T-helper 1 cell (primary cell): ENCODE measurements at places on chromosomes 5 and 9.

DNA sequence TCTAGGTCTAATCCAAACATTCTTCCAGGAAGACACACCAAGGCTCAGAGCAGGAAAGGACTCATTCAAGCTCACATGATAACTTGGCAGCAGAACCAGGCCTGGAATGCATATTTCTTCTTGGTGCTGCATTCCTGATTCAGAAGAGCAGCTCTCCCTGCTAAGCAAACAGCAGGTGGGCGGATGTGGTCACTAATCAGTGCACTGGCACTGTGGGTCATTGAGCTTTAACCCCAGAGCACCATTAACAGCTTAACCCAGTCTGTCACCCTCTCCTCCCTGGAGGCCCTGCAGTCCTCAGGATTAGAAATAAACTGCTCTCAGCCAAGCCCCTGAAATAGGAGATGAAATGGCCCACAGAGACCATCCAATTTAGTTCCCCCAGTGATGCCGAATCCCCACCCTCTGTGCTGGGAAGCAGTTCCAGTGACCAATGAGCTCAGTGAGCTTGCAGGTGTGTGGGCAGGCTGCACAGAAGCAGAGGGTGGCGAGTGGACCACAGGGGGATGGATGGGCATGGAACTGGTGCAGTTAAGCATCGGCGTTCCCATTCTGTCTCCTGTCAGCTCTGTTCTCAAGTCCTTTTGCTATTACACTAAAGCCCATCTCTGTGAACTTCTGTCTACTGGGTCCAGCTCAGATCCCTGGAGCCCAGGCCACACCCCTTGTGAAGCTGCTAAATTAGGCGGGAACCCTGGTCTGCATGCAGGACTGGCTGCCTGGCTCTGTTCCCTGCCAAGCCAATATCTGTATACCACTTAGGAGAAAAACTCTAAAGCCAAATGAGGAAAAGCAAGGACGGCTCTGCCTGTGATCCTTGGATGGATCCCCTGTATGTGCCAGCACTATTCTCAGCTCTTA lies 16.6 kb upstream of the MEGF9 start:
- DNase-seq = no peak

GRCh38 chr9:76161541-76161940 lies 232.7 kb downstream of the RFK start:
- DNase-seq = no peak

GRCh38 chr9:71859939-71860338 lies 51.1 kb downstream of the ABHD17B start:
- DNase-seq = no peak

GRCh38 chr5:120499876-120500563 lies 35.9 kb downstream of the PRR16 start:
- no peak for DNase-seq

- DNase-seq = no peak
These were observed 9.3 kb downstream of the TPPP start for GRCh38 chr5:683551-684481.

- no peak for DNase-seq
These were observed 393.3 kb downstream of the KIF4B start for GRCh38 chr5:155406815-155407214.

- DNase-seq = no peak
These were observed 805.5 kb downstream of the EFNA5 start for GRCh38 chr5:106865279-106865678.

DNA sequence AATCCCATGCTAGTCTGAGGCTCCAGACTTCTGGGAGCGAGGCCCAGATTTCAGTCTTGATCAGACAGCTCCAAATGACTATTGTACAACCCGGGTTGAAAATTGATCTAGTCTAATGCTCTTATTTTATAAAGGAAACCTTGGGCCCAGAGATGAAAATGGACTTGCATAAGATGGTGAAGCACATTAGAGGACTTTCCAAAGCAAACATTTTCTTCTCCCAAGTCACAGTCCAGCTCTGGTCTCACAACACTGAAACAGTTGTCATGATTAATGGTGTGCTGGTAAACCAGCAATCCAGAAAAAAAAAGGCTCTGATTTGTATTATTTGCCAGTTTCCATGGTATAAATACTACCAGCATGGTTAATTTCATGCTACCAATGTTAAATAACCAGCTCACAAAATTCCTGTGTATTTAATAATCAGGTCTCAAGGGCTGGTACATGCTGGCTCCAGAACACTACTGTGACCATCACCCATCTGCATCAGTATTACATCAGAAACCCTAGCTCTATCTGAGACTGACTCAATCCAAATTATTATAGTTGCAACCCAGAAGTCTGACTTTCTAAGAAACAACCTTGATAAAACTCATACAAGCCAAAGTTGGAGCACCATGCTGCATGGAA lies 32.5 kb upstream of the ABLIM3 start:
- DNase-seq = no peak

DNA sequence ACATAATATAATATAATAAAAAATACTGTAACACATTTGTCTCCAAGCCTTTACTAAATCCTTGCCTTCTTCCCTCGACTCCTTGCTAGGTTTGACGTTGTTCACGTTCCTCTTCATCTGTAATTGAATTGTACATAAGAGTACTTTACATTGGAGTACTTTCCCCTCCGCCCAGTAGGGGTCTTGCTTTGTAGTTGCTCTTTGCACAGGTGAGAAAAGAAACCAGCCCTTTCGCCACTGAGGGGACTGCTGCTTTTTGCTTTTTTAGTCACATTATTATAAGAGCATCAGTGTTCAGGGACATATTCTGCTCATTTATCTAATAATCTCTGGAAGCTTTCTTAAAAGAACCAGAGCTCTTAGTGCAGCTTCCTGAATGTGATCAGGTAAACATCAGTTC lies 115.0 kb downstream of the CETN3 start:
- DNase-seq = no peak

DNA sequence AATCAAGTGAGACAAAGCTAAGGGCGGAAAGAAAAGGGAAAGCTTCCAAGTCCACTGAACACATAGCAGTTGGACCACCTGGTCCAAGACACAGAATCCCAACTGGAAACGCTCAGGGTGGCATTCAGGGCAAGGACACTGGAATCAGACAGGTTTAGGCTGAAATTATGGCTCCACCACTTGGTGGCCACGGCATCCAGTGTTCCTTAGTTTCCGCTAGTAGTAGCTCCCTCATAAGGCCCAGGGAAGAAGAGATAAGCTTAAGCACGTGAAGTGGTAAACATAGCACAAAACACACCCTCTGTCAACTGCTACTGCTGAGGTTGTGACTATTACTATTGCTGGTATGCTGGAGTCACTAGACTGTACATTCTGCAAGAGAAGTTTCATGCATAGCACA lies 209.4 kb downstream of the GLIS3 start:
- no peak for DNase-seq

- no peak for DNase-seq
These were observed 2.8 kb downstream of the ST8SIA4 start for GRCh38 chr5:100900142-100900795.

- DNase-seq = no peak
These were observed 1.2 kb upstream of the F12 start for GRCh38 chr5:177410575-177410974.

- no peak for DNase-seq
These were observed 16.6 kb upstream of the PAPPA start for GRCh38 chr9:116137010-116137409.

DNA sequence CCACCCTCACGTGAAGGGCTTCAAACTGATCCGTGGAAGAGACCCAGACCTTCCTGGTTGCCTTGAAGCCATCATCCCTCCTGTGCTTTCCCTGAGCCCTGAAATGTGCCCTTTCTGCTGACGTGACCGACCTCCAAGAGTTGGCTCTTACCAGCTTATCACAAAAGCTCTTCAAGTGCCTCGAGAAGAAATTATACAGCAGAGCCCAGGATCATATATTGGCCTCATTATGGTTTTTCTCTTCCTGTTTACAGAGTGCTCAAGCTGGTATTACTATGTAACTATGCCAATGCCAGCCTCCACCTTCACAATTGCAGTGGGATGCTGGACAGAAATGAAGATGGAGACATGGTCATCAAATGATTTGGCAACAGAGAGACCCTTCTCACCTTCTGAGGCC lies 66.0 kb downstream of the AOPEP start:
- no peak for DNase-seq

DNA sequence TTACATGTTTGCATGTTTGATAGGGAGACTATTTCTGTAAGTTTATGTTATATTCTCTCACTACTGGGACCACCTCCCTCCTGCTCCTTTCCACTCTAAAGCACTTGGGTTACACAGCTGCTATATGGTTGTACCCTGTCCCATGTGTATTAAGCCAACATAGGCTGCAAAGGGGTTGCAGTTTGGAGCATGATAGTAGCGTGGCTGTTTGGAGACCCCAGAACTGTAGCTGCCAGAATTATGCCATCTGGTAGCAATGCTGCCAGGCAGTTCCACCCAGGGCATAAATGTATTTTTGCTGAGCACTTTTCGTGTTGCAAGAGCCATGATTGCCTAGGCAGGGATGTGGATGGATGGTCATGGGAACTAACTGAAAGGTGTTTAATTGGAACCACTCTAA lies 81.8 kb downstream of the CNTLN start:
- DNase-seq = no peak

GRCh38 chr5:56354836-56355235 lies 121.7 kb upstream of the ANKRD55 start:
- no peak for DNase-seq

DNA sequence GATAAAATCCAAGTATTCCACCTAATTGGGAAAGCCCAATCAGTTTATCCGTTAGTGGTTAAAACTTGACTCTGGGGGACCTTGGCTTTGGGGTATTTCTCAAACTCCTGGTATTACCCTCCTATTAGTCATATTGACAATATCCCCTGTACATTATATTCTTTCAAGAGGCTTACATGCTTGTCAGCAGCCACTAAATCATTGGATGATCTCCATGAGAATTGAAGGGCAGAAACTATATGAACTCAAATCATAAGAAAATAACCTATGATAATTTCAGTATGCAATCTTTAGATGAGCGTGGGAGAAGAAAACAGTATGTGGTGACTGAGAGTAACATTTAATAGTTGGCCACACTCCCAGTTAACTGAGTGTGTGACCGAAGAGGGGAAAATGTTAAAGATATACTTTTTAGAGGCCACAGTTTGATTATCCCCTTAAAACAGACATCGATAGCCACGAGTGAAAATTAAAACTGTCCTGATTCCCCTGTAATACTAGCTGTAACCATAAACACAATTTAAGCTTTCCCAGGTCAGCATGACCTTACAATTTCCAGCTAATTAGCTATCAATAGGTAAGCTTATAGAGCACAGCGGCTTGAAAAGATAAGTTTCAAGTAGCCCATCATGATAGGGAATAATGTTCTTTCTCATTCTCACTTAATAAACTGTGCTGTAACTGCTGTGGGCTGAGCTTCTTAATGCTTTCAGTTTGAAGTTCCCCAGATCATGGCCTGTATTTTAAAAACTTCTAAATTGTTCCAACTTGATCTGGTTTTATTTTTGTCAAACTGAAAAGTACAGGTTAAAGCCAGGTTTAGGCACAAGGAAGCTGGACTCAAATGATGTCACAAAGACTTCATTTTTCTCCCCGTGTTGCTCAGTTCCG lies 58.6 kb downstream of the PUM3 start:
- DNase-seq = no peak

DNA sequence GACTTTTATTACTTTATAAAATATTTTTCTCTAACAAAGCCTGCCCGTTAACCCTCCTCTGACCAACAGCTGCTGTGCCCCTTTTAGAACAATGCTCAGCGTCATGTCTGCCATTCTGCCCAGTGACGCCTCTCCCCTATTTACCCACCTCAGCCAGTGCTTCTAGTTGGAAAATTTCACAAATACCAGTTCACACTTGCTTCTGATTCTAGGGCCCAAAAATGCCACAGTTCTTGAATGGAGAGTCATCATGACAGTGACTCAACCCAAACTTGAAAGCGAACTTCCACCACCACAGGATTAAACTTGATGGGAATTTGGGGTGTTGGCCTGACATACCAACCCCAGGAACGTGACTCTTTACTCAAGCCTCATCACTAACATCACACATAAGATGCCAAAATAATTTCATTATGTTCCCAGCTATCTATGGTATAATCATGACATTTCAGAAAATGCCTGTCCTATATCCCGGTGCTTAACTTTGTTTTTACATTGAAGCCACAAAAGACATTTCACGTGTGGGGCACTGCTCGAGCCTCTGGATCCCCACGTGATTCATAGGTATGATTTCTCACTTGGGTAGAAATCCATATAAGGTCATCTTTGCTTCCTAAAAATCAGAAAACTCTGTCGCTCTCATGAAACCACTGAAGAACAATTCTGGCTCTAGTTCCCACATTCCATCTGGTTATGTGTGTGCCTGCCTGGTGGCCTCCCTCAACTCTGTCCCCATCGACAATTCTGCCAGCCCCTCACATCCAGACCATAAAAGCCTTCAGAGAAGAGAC lies 220.9 kb downstream of the ACTL7B start:
- DNase-seq = no peak

- peak; percentile 71 for DNase-seq
These were observed 79.6 kb downstream of the TLR4 start for GRCh38 chr9:117783828-117784227.

- no peak for DNase-seq
These were observed 354.3 kb downstream of the RAB3C start for GRCh38 chr5:58937031-58937681.

DNA sequence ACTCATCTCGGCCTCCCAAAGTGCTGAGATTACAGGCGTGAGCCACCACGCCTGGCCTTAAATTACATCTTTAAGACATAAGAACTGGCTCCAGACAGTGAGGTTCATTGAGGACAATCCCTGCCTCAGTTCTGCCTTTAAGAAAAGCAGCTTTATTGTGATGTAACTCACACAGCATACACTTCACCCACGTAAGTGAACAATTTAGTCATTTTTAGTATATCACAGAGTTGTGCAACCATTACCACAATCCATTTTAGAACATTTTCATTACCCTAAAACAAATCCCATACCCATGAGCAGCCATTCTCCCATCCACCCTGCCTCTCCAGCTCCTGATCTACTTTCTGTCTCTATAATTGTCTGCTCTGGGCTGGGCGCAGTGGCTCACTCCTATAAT lies 24.0 kb upstream of the LTC4S start:
- DNase-seq = no peak

DNA sequence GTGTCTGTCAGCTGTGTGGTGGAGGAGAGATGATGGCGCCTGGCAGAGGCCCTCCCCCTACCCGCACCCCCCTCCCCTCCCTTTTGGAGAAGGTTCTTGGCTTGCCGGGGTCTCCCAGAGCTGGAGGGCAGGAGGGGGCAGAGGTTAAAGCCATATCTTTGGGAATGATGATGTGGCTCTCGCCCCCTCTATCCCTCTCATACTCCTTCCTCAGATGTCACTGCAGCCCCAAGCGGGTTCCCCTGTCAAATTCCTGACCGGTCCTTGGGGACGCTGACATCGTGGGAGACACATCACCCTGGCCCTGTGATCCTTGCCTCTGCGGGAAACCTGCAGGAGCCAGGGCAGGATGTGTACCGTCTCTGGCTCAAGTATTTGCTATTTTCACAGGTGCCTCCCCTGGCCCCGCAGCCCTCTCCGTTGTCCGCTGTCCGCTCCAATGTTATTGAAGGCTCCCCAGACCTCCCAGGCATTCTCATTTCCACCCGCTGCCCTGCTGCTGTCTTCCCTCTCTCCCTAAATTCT lies 109.5 kb downstream of the FOXD1 start:
- no peak for DNase-seq

GRCh38 chr5:104754311-104754995 lies 1191.9 kb upstream of the NUDT12 start:
- no peak for DNase-seq

- DNase-seq = no peak
These were observed 58.7 kb upstream of the ZFR start for GRCh38 chr5:32503261-32503660.

GRCh38 chr9:120408680-120409258 lies 171.2 kb downstream of the CDK5RAP2 start:
- DNase-seq = no peak
